ENCODE measurements at places on chromosomes 6 and 20.

DNA sequence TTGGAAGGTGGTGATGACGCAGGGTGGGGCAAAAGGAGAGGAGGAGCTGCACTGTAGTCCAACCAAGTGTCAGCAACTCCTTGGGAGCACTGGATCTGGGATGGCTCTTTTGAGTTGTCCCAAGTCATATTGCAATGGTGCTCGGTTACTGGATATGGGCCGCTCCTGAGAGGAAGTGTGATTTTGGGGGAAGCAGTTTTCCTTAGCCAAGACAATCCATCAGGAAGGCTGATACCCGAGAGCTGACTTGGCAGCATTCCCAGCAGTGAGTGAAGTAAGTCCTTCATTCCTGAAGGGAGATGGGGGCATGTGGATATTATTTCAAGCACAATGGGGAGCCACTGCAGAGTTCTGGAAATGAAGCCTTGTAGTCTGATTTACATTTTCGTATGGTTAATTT is 354.1 kb downstream of the RFPL4B start:
- DNase-seq = no peak

DNA sequence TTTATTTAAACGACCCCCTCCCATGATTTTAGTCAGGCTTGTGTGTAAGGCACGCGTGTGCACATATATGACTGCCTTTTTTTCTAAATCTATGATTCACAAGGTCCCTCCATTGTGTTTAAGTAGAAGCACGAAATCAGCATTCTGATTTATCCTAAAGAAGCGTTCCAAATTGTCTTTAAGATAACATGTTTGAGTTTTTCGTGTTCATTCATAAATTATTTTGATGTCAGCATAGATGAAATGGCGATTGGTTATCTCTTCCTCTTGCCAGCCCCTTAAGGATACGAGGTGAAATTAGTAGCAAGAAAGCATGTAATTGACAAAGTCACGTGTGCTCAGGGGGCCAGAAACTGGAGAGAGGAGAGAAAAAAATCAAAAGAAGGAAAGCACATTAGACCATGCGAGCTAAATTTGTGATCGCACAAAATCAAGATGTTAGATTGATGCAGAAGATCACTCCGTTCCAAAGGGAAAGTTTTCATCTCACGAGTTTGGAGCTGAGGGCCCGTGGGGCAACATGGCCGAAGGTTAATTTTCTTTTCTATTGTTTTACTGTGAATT is at the start of gene LIN28B:
Gene LIN28B, plus strand, starts transcription at position 377 of the 564 bp plus-strand sequence. Its CDS starts 144 bp downstream, at position 521.
- no peak for DNase-seq

DNA sequence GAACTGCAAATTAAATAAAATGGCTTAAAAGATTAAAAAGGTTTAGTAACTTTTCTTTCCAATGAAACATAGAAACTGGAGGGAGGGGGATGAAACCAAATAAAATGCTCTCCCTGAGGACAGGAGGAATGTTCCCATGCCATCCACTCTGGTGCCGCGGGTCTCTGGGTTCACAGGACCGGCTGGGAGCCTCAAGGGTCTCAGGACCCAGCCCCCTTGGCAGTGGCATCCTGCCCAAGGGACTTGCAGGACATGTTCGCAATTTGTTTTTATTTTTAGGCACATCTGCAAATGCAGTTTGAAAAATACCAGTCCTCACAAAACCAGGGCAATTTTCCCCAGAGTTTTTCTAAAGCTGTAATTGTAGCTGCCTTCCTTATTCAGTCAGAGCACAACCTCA is 7.5 kb downstream of the BEND3 start:
- no peak for DNase-seq

DNA sequence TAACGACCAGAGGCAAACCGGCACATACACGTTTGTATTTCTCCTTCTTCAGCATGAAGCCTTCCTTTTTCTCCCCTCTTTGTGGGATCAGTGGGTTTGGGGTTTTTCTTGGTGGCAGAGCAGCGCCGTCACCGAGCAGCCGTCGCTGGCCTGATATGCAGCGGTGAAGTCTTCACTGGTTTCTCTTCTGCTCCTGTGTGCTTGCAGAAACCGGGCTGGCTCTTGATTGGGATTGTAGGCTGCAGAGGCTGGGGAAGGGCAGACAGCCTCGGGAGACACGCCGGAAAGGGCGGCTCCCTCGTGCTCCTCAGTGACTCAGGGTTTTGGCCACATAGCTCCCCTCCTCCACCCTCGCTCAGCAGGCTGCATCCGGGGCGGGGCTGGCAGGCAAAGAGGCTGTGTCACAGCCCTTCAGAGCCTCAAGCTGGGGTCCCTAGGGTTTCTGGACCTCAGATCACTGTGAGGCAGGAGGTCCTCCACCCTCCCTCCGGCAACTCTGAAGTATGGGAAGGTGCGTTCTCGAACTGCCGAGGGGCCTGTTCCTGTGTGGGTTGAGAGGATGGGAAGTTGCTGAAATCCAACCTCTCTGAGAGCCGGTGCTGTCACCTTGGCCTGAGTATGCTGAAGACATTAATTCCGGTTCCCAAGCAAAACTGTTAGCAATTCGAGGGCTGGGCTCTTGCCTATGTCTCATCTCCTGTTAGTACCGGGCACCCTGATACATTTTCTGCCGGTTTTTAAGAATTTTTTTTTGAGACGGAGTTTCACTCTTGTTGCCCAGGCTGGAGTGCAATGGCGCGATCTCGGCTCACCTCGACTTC is 24.2 kb downstream of the NQO2 start:
- DNase-seq = peak; percentile 84

DNA sequence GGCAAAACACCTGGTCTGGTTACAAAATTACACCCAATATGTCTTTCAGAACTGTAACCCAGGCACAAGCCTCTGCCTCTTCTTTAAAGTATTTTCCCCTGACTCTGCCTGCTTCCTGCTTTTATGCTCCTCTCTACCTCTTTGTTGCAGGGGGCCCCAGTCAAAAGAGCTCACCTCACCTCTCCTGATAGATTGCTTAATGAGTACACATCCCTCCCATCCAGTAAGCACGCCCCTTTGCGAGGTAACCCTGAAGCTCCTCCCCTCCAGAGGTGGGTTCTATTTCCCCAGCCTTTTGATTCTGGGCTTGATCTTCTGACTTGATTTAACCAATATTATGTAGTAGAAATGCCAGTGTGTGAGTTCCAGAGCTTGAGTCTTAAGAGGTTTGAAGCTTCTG is 56.6 kb upstream of the EYA2 start:
- no peak for DNase-seq

GRCh38 chr6:151796842-151797530 is 10.5 kb upstream of the ESR1 start:
- no peak for DNase-seq

DNA sequence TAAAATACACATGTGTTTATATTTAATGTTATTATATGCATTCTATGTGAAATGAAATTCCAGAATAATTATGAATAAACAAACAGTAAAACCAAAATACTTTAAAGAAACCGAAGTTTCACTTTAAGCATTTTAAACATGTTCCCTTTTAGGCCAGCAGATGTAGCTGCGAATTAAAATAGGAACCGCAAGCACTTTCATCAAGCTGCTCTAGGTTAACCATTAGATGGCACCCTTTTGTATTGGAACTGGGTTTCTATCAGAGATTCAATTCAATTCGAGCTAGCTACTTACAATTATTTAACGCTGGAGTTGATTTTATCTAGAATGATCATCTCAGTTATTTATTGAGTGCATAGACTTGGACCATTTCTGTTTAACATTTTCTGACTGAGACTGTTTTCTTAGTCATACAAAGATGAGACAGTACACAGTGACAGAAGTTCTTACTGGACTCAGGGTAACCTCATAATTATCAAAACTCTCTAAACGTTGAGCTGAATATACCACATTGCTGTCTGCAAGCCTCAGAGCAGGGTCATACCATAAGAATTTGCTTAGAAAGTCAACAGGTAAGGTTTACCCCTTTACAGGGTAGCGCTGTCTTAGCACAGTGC is 8.5 kb downstream of the TMEM242 start:
- DNase-seq = no peak

GRCh38 chr6:39572661-39573340 is 152.4 kb downstream of the KIF6 start:
- no peak for DNase-seq

DNA sequence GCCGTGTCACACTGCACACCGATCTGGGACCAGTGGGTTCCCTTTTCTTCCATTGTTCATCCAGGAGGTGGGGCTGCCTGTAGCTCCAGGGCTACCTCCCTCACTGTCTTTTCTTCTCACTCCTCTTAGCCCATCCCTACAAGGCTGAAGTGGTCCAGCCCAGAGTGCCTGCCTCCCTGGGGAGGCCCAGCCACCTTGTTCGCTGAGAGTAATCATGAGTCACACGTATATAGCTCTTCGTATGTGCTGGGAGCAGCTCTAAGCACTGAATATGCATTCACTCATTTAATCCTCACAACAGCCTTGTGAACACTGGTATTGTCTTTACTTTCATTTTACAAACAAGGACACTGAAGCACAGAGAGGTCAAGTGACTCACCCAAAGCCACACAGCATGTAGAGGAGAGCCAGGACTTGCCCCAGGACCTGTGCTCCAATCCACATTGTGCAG is 14.7 kb upstream of the CCDC167 start:
- no peak for DNase-seq

DNA sequence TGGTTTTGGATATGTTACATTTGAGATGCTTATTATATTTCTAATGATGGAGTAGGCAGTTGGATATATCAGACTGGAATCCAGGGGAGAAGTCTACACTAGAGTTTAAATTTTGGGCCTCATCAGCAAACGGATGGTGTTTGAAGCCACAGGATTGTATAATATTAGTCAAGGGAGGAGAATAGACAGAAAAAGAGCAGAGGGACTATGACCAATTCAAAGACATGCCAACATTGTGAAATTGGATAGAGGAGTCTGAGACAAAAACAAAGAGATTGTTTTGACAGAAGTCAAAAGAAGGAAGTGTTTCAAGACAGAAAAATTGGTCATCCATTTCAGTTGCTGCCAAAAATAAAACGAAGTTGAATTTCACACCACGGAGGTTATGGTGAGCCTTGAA is 66.5 kb downstream of the NOX3 start:
- no peak for DNase-seq

GRCh38 chr6:8174571-8174970 is 72.2 kb upstream of the EEF1E1 start:
- no peak for DNase-seq

DNA sequence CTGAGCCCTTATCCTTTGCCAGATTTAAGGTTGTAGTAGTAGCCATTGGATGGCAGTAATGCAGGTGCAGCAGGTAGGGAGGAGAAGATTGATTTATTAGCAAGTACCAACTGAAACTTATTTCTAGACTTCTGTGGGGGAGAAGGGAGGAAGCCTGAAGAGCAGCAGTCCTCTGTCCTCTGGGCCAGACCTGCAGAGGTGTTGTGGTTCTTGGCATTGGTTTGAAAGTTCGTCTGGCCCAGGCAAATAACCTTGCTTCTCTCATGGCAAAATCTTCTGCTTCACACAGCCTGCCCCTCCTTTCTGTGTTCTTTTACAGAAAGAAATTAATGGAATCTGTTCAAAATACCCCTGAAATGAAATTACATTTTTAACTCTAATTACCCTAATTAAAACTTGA is 24.5 kb downstream of the RALY start:
- DNase-seq = no peak

GRCh38 chr20:8215361-8215781 is 83.3 kb downstream of the PLCB1 start:
- no peak for DNase-seq

DNA sequence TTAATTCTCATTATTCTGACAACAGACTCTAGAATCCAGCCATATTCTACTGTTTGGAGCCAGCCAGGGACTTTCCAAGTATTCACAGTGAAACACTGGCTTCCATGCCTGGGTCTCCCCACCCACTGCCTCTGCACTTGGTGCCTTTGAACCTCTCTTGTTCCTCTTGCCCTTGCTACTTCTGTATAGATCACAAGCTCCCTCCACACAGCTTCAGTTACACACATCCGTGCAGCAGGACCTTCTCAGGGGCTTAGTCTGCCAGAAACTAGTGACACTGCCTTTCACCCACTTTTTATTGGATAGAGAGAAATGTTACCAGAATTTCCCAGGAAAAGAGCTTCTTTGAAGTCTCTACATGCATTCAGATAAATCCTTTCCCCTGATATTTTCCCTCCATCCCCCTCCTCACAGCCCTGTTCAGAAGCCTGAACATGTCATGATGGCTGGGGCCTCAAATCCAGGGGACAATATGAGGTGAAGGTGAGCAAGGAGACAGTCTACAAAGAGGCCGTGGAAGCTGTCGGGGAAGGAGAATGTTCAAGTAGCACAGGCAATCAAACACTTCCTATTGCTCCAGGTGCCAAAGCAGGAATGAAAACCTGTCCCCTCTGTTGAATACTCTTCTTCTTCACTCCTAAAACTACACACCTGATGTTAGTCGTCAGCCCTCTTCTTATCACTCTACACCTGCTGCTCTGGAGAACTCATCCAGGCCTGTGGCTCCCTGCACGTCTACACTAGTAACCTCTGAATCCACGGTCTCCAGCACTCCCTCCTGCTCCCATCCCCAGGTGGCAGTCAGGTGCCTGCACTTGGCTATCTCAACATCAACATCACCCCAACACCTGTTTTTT is 20.2 kb upstream of the HLA-DOA start:
- no peak for DNase-seq

DNA sequence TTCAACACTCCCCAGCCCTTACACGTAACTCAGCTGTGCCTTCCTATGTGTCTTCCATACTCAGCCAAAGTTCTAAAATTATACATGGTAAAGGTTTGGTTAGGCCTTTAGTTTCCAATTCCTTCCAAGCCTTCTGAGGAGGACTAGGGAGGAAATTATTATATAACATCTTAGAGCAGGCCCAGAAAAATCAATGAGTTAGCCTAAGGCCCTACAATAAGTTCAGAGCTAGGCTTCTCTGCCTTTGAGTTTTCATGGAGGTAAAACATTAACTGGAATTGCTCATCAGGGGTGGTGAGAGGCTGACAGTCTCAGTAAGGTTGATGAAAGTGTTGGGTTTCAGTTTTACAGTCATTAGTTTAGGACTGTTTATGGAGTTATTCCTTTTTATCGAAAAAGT is 286.0 kb downstream of the ADGB start:
- no peak for DNase-seq

DNA sequence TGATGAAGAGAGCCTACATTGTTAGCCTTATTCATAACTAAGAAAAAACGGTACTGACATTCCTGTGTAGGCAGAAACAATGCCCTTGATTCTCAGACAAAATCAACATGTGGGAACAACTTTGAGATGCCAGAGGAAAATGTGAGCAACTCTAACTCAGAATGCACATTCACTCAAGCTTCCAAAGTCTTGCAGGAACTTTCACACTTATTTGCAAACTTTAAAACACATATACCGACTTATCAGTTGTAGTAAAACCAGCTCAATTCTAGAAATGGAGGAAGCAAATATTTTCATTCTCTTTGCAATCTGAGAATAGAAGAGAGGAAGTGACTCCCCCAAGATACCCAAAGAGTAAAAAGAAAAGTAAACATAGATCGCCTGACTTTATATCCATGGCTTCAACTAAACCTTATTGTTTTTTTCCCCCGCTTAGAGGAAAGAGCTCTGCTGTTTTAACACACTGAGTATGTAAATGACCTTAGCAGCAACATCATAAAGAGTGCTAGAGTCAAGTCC is 117.6 kb downstream of the EPB41L2 start:
- no peak for DNase-seq

All from stimulated activated CD8-positive, alpha-beta memory T cell treated with anti-CD3 and anti-CD28 coated beads, Interleukin-4, amount 100 ng/mL, for 24 hours (primary cell).